ENCODE measurements at places on chromosomes 1 and 21.

- DNase-seq: no peak
These were observed 22.2 kb upstream of the KCNJ15 start for GRCh38 chr21:38234395-38235142.

- no peak for DNase-seq
These were observed 4.7 kb upstream of the ECE1 start for GRCh38 chr1:21295002-21295401.

- DNase-seq: no peak
These were observed 8.7 kb upstream of the COL6A1 start for GRCh38 chr21:45972716-45973474.

- DNase-seq: no peak
These were observed 556 bp downstream of the WDR77 start for GRCh38 chr1:111448482-111448917.

- peak; percentile 31 for DNase-seq
These were observed 9.1 kb downstream of the YBEY start for GRCh38 chr21:46295177-46295770.

- no peak for DNase-seq
These were observed 374.9 kb upstream of the BRINP3 start for GRCh38 chr1:190852611-190853010.

- no peak for DNase-seq
These were observed 16.9 kb downstream of the CAPZB start for GRCh38 chr1:19468397-19468956.

DNA sequence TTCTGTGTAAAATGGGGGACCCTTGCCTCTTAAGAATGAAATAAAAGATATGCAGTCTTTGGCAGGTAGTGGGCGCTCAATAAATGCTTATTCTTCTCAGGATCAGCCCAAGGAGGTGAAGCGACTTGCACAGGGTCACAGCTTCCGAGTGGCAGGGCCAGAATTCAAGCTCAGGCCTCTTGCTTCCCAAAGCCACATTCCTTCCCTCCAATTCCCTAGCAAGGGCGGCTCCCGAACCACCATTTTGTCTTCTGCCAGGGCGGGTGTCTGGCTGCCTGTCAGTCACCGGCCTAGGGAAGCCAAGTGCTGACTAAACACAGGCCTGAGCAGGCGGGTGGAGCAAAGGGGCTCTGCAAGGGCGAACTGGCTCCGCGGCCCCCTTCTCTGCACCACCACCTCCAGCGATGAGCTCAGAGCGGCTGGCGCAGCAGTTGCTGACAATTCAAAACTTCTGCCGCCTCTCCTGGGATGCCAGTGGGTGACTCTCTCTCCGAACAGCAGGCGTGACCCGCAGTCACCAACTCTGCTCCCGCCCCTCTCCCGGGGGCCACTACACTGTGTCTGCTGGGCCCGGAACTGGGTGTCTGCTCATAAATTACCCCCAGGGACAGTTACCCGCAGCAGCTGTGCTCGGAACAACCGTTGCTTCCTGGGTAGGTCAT lies 10.8 kb downstream of the GPR3 start:
- peak; percentile 13 for DNase-seq

DNA sequence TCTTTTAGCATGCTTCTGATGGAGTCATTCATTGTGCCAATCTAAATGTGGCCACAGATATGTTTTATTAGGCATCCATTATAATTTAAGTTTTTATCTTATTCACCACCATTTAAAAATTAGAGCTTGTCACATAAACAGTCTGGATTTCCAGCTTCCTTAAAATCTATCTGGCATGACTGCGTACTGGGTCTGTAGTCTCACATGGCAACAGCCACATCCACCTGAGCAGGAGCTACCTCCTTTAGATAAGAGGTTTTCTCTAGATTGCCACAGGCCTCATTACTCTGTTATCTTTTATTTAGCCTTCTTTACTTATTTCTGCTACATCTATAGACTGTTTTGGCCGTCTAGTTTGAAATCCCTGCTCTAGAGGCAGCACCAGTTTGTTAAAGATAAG lies 29.1 kb downstream of the B3GALT2 start:
- DNase-seq: no peak

DNA sequence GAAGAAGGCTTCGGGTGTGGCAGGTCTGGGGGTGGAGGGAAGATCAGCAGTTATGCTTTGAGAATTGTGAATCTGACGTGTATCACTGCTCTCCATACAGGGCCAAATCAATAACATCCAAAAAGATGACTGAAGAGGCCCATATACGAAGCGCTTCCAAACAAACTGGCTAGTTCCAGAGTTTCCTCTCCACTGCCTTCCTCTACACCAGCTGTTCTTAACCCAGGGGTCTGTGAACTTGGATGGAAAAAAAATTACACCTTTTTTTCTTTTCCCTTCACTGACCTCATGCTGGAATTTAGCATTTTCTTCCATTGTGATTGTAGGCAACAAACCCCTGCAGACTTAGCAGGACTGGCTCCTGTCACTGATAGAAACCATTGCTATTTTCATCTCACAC lies 77.1 kb upstream of the NBL1 start:
- no peak for DNase-seq

GRCh38 chr1:100921110-100921706 lies 25.3 kb downstream of the SLC30A7 start:
- peak; percentile 55 for DNase-seq

DNA sequence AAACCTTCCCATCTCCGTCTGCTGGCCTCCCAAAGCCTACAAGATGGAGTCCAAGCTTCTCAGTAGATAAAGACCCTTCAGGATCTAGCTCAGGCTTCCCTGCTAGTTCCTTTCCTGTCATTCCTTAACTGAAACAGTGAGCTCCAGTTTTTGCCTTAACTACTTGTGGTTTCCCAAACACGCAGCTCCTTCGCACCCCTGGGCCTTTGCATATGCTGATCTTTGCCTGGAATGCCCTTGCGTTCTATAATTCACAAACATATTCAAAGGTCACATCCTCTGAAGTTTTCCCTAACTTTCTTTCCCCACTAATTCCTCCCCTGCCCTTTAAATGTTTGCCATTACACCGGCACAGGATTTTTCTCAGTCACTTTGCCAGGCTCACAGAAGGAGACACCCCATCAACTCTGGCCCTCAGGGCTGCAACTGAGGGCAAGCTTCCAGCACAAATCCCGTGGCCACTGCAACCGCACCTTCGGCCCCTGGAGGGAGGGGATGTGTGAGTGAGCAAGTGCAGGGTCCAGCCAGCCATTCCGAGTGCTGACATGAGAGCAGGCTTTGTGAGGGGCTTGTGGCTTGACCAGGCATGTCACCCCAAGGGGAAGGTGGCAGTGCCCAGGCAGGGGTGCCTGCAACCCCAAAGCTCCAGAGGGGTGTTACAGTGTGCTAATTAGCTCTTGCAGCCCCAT lies 41.3 kb downstream of the RAB3B start:
- DNase-seq: no peak

DNA sequence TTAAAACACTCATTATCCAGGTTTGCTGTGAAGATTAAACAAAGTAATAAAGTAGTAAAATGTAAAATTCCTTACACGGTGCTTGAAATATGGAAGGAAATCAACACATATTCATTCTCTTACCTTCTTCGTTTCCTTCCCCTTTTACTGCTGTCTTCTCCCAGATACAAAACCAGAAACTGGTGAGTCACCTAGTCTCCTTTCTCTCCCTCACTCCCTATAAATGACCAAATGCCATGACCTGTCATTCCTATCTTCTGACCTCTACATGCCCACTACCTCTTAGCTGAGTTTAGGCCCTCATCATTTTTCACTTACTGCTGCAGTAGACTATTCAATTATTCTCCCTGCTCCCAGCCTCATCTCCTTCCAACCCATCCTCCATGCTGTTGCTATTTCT lies 4.3 kb upstream of the NR1I3 start:
- no peak for DNase-seq

- DNase-seq: no peak
These were observed 24.7 kb upstream of the MYCL start for GRCh38 chr1:39926343-39926793.

DNA sequence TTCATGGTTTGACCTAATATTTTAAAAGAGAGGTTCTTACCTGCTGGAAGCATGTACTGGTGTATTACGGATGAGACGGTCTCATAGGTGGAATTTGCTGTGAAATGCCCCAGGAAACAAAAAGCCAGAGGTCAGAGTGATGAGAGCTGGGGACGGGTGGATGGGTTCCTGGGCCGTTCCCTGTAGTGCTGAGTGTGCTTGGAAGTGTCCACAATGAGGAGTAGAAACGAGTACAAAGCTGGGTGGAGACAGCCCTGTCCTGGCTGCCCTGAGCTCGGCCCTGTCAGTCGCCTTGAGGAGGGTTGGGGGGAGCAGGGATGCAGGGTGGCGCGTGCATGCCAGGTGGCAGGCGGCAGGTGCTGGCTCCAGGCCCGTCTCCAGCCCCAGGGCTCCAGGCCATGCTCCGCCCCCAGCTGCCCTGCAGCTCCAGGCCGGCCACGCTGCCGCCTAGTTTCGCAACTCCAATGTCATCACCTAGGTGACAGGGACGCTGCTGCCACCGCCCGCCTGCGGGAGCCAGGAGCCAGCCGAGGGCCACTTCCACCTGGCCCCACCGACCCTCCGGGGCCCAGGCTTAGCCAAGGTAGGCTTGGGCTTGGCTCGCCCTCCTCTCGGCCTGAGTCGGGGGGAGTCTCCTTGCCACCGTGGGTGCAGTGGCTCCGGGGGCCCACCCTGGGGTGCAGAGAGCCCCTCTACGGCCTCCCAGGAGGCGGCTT lies 16.4 kb downstream of the TP73 start:
- no peak for DNase-seq

DNA sequence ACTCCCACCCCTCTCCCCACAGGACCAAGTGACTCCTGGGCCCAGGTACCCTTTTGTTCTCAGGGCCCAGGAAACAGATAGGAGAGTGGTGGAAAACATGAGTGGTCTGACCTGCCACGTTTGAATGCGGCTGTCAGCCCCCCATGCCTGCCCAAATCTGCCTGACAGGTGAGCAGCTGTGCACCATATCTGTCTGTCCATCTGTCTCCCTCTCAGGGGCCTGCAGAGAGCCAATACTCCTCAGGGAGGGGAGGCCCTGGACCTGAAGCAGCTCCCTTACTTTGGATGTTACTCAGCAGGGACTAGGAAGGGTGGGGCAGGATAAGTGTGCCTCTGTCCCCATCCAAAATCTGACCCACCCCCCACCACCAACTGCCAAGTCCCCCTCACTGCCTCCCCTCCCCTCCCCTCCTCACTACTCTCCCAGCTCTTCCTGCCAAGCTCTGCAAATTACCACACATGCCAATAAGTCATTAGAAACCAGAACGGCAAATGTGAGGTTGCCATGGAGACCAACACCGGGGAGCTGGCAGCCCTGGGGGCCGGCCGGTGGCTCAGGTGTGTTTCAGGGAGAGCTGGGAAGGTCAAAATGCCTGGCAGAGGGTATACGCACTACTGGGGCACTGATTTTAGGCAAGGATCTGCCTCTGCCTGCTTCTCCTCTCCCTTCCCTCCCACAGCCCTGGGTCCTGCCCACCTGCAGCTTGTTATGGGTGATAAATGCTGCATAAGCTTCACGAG lies 11.5 kb downstream of the LRRN2 start:
- no peak for DNase-seq

DNA sequence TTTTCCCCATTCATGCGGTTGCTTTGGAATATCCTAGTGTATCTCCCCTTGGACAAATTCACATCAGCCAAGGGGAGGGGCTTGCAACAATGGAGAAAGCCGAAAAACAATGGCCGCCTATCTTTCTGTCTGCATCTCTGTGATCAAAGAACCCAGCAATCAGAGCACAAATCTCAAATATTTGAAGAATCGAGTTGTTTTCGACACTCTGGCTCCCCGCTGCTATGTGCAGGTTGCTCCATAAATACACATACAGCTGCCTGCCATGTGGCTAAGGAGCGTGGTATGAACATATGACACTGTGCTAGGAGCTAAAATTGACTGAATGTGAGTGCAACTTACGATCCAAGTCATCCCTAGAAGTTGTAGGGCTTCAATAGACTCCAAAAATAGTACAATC lies 8.5 kb downstream of the CFHR4 start:
- no peak for DNase-seq

DNA sequence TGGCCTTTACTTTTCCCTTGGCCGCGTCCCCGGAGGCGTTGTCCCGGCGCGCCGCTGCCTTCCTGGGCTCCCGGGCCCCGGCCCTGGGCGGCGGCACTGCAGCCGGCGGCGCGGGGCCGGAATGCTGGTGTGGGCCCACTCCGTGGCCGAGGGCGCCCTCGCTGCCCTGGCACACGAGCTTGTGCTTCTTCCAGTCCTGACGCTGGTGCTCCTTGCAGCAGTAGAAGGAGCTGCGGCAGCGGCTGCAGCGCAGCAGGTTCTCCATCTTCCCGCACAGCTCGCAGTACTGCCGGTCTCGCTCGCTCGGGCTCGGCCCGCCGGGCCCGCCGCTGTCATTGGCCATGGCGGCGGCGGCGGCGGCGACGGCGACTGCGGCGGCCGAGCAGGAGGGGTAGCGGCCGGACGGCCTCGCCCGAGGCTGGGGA lies 529 bp downstream of the EGLN1 start:
- peak; percentile 29 for DNase-seq

GRCh38 chr1:179803918-179804317 lies 60.8 kb downstream of the FAM163A start:
- no peak for DNase-seq

- peak; percentile 93 for DNase-seq
These were observed 60.1 kb upstream of the NEK2 start for GRCh38 chr1:211735208-211736170.

- DNase-seq: no peak
These were observed 30.5 kb upstream of the THEM4 start for GRCh38 chr1:151939779-151940178.

DNA sequence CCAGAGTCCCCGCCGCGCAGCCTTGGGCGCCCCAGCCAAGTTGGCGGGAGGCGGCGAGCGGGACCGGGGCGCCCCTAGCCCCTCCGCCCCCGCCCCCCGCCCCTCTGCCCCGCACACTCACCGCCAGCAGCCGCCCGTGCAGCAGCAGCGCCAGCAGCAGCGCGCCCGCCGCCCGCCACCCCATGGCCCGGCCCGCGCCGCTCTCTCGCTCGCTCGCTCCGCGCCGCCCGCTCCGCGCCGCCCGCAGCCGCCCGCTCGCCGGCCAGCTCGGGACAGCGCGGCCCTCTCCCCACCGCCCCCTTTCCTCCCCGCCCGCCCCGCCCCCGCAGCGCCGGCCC lies at the start of gene HSPG2:
Gene HSPG2 (minus strand): TSS at position 277 of the 338 bp plus-strand sequence. CDS start 93 bp downstream, at position 184.
- no peak for DNase-seq

- no peak for DNase-seq
These were observed 10.2 kb downstream of the YBX1 start for GRCh38 chr1:42692461-42692860.

DNA sequence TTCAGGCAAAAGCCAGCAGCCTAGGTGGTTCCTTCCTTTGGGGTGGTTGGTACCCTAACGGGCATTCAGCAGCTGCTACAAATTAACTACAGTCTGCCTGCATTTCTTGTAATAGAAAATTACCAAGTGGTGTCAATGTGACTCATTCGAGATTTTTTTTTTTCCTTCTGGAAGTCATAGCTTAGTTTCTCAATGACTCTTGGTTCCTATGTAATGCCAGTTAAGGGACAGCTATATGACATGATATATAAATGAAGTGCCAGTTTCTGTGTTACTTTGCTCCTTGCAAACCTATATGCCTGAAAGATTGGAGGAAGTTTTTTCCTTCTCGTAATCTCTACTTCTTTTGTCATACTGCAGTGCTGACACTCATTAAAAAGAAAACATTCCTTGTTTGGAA lies 2.6 kb downstream of the MGST3 start:
- DNase-seq: peak; percentile 40
